AG08395 (cell line): ENCODE measurements at places on chromosomes 6 and 20.

GRCh38 chr6:169991031-169991390, 239.6 kb downstream of the ERMARD start:
- no peak for DNase-seq

DNA sequence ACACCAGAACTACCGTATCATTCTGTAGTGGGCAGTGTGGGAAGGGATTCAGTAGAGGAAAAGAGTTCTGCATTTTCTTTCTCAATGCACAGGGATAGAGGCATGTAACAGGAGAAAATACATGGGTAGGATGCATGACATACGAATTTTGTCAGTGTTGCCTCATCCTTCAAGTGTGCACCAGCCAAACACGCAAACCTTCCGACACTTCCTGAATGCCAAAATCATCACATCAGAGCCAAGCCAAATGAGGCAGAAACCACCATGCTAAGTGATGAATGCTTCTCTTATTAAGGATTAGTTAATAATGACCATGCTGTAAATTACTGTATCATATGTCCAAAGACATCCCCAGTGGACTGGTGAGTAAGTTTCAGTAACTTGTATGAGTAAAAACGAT, 27.3 kb downstream of the RAMACL start:
- no peak for DNase-seq

- peak; percentile 78 for DNase-seq
Observed at GRCh38 chr6:14046476-14047068, 71.0 kb upstream of the CD83 start.

GRCh38 chr20:24460712-24461111, 8.7 kb upstream of the SYNDIG1 start:
- DNase-seq: no peak

DNA sequence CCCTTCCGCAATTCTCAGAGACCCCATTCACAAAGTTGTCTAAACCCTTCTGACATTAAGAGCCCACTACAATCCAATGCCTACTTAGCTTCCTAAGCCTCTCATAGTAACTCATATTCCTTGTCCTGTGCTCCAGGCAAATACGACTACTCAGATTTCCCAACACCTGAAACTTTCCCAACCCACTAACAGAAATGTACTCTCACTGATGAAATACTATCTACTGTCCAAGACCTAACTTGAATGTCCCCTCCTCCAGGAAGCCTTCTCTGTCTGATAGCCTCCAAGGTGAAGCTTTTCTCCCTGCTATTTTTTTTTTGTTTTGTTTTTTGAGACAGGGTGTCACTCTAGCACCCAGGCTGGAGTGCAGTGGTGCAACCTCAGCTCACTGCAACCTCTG, 30.4 kb downstream of the GPLD1 start:
- no peak for DNase-seq

- no peak for DNase-seq
Observed at GRCh38 chr6:22036699-22037098, 260.1 kb downstream of the PRL start.

DNA sequence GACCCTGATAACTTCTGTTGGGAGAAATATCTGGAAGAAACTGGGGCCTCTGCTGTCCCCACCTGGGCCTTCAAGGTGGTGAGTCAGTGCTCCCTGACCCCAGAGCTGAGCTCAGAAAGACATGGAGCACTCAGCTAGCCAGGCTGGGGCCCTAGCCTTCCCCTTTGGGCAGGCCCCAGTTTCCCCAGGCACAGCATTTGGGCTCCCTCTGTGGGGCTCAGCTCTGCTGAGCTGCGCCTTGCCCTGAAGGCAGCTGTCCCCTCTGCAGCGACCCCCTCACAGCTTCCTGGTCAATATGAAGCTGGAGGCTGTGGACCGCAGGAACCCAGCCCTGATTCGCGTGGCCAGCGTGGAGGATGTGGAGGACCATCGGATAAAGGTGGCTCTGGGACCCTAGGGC, 24.8 kb upstream of the SGK2 start:
- DNase-seq: no peak

- no peak for DNase-seq
Observed at GRCh38 chr20:36468149-36469000, 72.9 kb upstream of the MYL9 start.

DNA sequence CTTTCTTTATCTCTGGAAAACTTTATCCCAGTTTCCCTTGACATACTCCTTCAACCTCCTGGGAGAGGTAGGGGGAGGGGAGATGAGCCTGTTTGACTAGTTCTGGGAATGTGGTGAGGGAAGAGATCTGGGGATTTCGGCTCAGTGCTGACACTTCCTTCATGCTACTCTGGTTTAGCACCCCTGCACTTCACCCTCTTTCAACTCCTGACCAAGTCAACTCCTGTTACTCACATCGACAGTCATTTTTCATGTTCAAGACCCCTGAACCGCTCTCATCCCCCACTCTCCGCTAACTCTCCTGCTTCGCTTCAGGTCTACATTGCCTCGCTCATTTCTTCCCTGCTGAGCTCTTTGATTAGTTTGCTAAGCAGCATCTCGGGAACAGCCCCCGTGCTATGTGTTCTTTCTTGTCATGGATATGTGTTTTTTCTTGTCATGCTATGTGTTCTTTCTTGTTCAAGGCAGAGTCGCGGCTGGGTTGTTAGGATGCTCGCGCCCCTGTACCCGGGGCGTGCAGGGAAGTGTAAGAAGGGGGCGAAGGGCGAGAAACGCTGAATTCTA, 16.6 kb upstream of the TRIM27 start:
- peak; percentile 27 for DNase-seq

DNA sequence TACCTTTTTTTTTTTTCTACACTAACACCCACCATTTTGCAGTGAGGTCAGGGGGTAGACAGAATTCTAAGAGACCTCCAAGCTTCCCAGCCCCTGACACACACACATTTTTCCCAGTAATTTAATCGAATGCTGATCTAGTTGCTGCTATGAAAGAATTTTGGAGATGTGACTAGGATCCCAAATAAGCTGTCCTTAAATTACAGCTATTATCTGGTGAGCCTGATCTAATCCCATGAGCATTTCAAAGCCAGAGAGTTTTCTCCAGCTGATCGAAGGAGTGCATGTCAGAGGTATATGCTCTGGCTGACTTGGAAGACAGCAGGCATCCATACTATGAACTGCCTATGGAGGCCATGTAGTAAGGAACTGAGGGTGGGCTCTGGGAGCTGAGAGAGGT, 503.8 kb upstream of the MARCKS start:
- DNase-seq: no peak

DNA sequence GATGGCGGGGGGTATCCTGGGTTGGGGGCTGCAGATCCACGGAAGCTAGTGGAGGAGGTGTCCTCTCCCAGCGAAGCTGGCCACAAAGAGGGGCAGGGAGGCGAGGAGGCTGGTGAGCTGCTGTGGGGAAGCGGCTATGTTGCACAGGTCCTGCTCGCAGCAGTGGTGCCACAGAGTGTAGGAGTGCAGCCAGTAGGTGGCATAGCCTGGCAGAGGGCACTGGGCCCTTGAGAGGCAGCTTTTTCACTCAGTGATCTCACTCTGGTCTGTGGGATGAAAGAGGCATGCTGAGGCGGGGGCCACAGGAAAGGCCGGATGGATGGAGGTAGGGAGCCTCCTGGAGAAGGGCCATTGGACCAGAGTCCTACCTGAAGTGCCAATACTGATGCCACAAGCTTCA, 2.9 kb upstream of the LY6G6D start:
- DNase-seq: no peak

GRCh38 chr20:33071198-33071597, 8.2 kb upstream of the BPIFB4 start:
- no peak for DNase-seq

DNA sequence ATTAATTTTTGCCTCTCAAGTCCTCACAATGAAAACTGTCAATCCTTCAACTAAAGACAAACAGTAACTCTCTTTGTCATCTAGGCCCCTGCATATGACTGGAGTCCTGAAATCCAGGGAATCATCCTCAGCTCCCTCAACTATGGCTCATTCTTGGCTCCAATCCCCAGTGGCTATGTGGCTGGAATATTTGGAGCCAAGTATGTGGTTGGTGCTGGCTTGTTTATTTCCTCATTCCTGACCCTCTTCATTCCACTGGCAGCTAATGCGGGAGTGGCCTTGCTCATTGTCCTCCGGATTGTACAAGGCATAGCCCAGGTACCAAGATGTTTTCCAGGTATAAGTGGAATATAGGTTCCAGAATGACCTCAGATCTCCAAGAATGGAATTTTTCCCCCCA, 15.4 kb downstream of the SLC17A4 start:
- peak; percentile 7 for DNase-seq

DNA sequence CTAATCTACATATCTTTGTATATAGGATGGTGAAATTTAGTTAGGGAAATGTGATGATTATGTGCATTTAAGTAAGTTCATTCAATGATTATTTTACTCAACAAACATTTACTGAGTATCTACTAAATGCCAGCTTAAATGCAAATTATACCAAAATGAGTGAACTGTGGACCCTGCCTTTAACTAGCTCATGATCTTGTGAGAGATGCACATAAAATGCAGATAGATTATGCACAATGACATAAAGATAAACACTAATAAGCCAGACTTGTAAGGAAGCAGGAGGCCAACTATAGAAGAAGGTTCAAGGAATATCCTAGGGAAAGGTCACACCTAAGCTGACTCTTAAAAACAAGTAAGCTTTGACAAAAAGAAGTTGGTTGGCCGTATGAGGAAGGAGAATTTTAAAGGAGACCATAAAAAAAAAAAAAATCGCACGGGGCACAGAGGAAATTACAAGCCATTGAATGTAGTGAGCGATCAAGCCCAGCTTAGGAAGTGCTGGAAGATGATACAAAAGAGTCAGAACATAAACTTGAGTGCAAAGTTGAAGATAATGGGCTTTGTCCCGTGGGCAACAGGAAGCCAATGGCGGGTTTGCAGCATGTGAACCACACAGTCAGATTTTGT, 107.9 kb downstream of the NRSN1 start:
- no peak for DNase-seq

- no peak for DNase-seq
Observed at GRCh38 chr6:17483391-17484016, 90.1 kb downstream of the CAP2 start.
